ENCODE measurements at places on chromosomes 1 and 21. TPM values are rescaled to one million over a fixed set of nuclear protein-coding genes. Genes with fewer than 3 reads are reported as not detected.

DNA sequence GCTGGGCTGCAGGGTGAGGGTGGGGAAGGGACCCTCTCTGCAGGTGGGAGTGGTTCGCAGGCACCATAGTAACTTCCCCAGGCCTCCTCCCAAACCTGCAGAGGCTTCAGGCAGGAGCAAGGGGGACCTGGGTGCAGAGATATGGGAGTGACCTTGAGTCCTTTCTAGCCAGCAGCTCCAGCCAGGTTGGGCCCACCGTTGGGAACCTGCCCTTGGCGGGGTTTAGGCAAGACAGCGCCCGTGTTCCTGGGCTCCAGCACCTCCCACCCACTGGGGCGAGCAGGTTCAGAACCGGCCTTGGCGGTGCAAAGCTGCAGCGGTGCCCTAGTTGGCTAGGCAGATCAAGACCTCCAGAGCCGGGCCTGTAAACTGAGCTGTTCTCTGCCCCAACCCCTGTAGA lies 2.2 kb upstream of the PRDM16 start:
- DNase-seq: no peak

DNA sequence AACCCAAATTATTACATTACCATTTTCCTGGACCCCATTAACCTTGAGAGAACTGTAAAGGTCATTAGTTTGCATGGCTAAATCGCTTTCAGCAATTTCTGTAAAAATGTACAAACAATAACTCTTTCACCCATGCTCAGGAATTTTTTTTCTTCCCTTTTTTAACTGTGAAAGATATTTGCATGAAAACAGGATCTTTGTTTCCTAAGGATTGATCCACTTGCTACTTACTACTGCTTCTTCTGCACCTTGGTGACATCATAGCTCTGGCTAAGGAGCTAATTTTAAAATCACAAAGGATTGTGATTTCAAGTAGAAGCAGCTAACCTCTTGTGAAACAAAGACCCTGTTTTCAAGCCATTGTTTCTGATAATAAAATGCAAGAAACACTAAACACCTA lies 274.6 kb upstream of the ESRRG start:
- no peak for DNase-seq

DNA sequence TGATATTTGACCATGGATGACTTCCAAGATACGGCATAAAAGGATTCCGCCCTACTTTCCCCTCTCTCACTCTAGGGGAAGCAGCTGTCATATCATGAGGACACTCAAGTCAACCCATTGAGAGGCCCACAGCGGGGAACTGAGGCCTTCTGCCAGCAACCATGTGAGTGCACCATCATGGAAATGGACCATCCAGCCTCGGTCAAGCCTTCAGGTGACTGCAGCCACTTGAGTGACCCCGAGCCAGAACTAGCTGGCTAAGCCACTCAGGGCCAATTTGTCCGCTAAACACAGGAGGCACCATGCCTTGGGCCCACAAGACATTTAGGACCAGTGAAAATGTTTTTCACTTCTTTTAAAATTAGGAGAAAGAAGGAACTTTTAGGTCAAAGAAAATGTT lies 11.1 kb upstream of the GJB5 start:
- no peak for DNase-seq

- peak; percentile 25 for DNase-seq
These were observed 2.1 kb downstream of the CDC7 start for GRCh38 chr1:91502672-91503184.

The SLFNL1 gene
- not detected for total RNA-seq

DNA sequence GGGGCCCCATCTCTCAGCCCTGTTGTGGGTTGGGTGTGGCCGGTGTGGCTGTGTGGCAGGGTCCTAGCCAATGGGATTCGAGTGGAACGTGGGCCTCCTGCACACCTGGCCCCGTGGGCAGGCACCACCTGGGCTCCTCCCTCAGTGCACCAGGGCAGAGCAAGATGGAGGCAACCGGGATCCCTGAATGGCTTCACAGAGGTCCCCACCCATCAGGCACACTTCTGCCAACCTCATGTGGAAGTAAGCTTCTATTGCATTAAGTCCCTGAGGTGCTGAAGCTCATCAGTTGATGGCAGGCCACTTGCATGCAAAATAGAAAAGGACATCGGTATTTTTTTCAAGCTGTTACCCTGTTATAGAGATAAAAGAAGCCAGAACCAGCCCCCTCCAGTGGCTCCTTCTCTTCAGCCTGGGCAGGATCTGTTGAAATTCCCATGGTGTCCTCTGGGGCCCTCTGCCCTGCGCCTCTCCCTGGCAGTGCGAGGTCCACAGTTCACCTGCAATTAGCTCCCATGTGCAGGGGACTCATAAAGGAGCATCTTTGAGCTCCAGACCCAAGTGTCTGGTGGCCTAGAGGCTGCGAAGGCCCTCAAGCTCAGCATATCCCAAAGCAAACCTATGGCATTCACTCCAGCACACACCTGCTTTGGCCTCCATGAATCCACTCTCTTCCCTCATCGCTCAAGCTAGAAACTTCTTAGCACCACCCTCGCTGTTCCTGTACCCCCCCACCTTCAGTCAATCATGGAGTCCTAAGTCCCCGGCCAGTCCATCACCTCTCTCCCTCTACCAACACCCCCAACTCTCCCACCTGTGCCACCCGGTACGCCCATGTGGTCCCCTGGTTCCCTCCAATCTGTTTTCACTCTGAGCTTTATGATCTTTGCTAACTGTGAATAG lies 2.1 kb upstream of the SLC45A1 start:
- no peak for DNase-seq

GRCh38 chr1:38570657-38570975 lies 289.0 kb downstream of the RRAGC start:
- DNase-seq: no peak

- DNase-seq: peak; percentile 38
These were observed 708 bp downstream of the PRDM2 start for GRCh38 chr1:13700521-13701270.

- no peak for DNase-seq
These were observed 84.9 kb upstream of the C21orf91 start for GRCh38 chr21:17903929-17904639.

DNA sequence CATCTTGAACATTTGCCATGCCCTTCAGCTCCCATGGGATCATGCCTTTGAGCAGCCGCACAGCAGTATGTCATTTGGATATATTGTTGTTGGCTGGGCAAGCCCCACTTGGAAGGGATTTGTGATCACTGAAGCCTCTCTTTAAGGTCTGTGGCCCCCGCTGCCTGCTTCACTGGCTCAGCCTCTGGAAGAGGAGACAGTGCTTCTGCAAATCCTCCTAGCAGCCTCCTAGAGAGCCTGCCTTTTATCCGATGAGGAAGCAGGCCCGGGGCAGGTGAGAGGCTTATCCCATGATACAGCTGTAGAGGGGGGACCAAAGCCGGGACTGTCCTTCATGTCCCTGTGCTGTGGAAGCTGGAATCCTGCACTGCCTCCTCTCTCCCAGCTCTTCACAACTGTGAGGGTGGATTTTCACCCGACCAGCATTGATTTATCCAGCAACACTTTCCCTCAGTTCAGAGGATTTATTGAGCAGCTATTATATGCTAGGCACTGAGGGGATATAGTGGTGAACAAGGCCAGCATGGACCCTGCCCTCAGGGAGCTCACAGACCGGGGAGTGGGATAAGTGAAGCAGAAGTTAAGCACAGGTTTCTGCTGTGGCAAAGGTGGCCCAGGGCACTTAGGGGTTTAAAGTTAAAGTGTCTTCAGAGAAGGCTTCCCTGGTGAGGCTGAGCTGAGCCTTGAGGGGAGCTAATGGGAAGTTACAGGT lies 3.9 kb downstream of the TMEM61 start:
- DNase-seq: no peak

DNA sequence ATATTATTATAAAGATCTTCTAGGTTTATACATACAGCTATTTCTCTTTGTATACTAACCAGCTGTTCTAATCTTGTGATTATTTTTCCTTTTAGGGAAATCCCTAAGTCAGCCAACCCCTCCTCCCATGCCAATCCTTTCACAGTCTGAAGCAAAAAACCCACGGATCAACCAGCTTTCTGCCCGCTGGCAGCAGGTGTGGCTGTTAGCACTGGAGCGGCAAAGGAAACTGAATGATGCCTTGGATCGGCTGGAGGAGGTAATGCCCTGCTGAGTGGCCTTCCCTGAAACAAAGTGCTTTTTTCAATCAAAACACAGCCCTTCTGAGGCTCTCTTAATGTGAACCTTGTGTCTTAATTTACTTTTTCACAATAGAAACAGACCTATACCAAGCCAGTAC lies 32.4 kb upstream of the BMP8A start:
- no peak for DNase-seq

DNA sequence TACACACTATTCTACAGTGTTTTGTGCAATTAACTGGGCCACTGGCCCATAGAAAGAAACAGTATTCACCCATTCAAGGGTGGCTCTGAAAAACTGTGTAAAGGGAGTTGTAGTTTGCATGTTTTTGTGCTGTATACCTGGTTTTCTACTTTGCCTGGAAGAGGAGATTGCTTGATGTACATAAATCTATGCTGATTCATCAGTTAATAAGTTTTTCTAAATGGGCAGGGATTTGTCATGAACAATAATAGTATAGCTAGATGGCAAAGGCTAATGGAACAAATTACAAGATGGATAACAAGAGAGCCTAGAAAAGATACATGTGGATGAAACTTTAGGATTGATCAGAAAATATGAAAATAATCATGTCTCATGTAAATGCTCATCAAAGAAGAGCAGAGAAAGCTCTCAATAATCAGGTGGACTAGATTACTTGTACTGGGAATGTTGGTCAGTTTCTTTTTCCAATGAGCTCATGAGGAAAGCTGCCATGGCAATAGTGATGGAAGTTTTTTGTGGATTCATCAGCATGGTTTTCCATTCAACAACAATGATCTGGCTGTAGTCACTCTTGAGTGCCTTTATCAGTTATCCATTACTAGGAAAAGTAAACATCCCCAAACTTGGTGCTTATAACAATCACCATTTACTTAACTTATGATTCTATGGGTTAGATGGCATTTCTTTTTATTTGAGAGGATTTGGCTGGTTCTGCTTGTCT lies 602.8 kb downstream of the BRINP3 start:
- DNase-seq: no peak

DNA sequence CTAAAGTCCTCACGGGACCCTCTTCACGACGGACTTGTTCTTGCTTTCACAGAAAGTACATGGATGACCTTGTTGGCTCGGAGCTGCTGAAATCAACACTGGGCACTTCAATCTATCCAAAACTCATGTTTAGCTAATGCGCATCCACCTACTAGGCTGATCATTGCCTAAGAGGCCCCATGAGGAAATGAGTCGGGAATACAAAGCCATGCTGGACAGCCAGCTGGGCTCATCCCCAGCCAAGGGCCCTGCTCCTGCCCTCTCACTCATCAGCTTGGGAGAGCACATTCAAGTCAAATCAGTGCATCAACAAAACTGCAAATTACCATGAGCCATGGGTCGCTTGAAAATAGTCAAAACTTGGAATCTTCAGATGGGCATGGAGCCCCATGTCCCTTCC lies 14.8 kb upstream of the HEYL start:
- no peak for DNase-seq

DNA sequence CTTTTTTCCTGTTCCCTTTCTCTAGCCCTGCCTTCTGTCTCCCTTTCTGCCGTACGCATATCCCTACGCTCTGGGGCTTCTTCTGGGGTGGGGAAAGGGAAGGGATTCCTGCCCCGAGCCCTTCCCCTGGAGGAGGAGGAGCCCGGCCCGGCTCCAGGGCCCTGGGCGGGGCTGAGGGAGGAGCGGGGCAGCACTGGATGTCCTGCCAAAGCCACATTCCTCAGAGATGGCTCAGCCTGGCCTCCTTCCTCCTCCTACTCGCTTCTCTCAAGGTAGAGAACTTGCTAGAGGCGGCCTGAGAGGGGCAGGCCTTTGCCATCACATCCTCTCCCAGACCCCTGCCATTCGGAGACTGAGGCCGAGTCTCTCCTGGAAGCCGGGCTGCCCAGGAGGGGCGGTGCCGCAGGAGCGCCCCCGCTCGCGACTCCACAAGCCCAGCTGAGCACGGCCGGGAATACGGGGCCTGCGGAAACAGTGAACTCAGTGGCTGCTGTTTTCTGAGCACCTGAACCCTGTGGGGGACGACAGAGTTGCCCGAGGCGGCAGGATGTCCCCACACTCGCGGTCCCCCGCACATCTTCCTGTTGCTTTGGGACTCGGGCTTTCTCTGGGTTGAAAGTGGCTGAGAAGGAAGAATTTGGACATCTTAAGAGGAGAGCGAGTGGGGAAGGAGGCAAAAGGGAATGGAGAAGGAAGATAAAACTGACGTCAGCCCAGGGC lies 12.2 kb downstream of the ADAMTSL4 start:
- DNase-seq: peak; percentile 99

DNA sequence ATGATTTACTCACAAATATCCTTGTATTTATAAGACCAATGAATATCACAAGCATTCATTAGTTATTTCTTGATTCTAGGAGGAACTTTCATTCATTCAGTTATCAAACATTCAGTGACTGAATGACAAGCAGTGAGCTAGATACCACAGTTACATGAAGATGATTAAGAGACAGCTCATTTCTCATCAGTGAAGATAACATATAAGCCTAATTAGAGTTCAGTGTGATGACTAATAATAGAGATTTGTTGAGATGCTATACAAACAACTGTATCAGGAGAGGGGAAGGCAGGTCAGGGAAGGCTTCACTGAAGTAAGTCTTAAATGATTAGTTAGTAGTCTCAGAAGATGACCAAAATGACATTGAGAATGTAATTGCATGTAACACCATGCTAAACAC lies 14.6 kb upstream of the C1orf105 start:
- DNase-seq: no peak

DNA sequence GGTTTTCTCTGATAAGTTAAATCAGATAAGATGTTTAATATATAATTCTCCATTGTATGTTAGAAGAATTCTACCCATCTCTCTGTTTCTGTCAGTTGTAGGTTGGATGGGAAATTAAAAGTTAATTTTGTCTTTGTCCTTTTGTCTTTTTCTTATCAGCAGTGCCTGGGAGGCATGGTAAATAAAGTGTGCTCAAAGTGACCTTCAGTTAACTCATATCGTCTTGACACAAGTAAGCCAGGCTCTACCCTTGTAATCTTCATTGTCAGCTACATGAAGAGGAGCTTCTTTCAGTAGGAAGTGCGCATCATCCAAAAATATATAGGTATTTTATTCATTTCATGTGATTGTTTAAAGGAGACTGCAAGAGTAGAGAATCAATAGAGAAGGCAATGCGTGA lies 138.9 kb upstream of the NRIP1 start:
- no peak for DNase-seq

DNA sequence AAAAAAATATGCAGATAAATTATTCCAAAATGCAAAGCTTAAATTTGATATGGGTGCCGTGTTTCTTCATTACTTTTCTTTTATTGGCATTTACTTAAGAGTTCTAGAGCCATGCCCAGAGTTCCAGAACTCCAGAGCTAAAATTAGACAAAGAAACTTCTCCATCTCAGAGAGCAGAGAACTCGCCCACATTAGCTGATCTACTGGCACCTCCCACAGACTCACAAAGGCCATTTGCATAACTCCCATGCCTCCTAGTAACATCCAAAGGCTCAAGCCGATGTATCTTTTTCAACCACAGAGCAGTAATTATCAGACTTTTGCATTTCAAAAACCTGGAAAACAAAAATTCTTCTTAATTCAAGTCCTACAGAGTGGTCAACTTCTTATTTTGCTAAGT lies 323.8 kb upstream of the ST6GALNAC5 start:
- DNase-seq: no peak

The ERICH3 gene
- not detected for total RNA-seq

The AHDC1 gene
- total RNA-seq: 3.8 TPM

GRCh38 chr21:34156957-34157356 lies 83.6 kb downstream of the MRPS6 start:
- no peak for DNase-seq

- peak; percentile 39 for DNase-seq
These were observed at the start of gene PLD5 for GRCh38 chr1:242524571-242525359. PLD5 (minus strand) TSS chr1:242524697.

The ALX3 gene
- total RNA-seq: not detected

GRCh38 chr1:18302788-18303413 lies 177.8 kb upstream of the KLHDC7A start:
- no peak for DNase-seq

The LMX1A gene
- total RNA-seq: not detected
